ENCODE measurements at places on chromosomes 4 and X. TPM values are rescaled to one million over a fixed set of nuclear protein-coding genes. Genes with fewer than 3 reads are reported as not detected.

DNA sequence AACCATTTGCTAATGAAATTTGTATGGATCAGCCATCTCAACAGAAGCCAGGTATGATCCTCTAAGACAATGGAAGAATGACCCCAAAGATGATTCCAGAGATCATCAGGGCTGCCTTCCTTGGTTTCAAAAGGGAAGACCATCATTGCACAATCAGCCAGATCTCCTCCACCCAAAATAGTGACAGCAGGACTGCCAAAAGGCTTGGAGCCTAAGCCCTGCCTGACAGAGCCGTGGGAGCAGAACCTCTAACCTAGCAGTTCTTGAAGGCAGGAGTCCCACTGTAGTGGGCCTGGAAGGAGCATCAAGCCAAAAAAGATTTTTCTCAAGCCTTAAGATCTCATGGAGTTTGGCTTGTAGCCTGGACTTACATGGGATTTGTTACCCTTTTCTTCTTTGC lies 226.0 kb downstream of the RASL11B start:
- DNase-seq: no peak
- H3K27ac ChIP-seq: no peak overlapping the region
- no peaks in the 10 kb centered on the region for H3K27me3 ChIP-seq
- H3K4me3 ChIP-seq: no peak overlapping the region
- no peaks in the 10 kb centered on the region for H3K4me1 ChIP-seq

- no peak overlapping the region for H3K4me3 ChIP-seq
- H3K36me3 ChIP-seq: no peaks in the 10 kb centered on the region
- H3K27me3 ChIP-seq: no peaks in the 10 kb centered on the region
- no peaks in the 10 kb centered on the region for H3K4me1 ChIP-seq
These were observed 124.1 kb upstream of the MAB21L2 start for GRCh38 chr4:150457802-150458201.

The F8A3 gene
- total RNA-seq: not detected

- no peak overlapping the region for H3K4me3 ChIP-seq
- no peak for DNase-seq
- no peak overlapping the region for H3K27ac ChIP-seq
These were observed 341.2 kb downstream of the TECRL start for GRCh38 chr4:64068096-64068495.

The CD38 gene
- total RNA-seq: not detected

The FRG2 gene
- not detected for total RNA-seq

GRCh38 chr4:72529148-72529822 lies 39.7 kb downstream of the ADAMTS3 start:
- H3K4me3 ChIP-seq: no peak overlapping the region
- no peaks in the 10 kb centered on the region for H3K36me3 ChIP-seq
- no peak for DNase-seq
- H3K4me1 ChIP-seq: no peaks in the 10 kb centered on the region
- H3K27ac ChIP-seq: no peak overlapping the region

The TLR2 gene
- total RNA-seq: 0.12 TPM

DNA sequence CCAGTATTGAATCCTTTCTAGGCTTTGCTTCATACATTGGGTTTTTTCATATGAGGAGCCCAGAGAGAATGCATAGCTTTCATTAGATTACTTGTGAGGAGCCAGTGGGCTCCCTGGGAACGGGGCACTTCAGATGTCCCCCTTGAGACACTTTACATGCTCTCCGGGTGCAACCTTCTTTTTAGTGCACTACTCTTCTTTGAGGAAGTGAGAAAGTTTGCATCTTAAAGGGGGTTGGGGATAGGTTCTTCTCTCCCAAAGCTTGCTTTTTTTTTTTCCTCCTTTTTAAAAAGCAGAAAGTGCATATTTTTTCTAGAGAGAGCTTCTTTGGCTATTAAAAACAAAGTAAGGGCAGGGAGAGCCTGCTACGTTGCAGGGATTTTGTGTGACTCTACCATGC lies 4.3 kb downstream of the HADH start:
- no peak overlapping the region for H3K4me3 ChIP-seq
- no peaks in the 10 kb centered on the region for H3K27me3 ChIP-seq
- no peaks in the 10 kb centered on the region for H3K4me1 ChIP-seq

DNA sequence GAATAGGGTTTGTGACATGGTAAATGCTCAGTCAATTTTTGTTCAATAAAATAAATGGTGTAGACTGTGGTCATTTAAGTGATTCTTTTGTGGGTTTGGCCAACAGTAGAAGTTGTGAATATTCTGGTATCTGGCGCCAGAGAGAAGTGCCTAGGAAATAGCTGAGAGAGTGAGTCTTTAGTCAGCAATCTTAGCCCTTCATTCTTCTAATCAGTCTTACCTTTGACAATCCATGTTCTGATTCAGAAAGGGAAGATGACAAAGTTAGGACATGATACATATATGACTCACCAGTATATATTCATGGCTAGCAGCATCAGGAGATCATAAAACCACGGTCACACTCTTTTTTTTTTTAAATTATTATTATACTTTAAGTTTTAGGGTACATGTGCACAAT lies 141.8 kb upstream of the PCDH18 start:
- no peaks in the 10 kb centered on the region for H3K36me3 ChIP-seq
- H3K27me3 ChIP-seq: no peaks in the 10 kb centered on the region
- no peak overlapping the region for H3K27ac ChIP-seq
- no peak overlapping the region for H3K4me3 ChIP-seq
- no peaks in the 10 kb centered on the region for H3K4me1 ChIP-seq

GRCh38 chr4:53937918-53938317 lies 126.5 kb downstream of the CHIC2 start:
- no peaks in the 10 kb centered on the region for H3K27me3 ChIP-seq
- peak; percentile 74 for DNase-seq
- peaks cover 16% of the 10 kb centered on the region for H3K4me1 ChIP-seq

The NSDHL gene
- total RNA-seq: 22.1 TPM

The BGN gene
- 0.37 TPM for total RNA-seq

DNA sequence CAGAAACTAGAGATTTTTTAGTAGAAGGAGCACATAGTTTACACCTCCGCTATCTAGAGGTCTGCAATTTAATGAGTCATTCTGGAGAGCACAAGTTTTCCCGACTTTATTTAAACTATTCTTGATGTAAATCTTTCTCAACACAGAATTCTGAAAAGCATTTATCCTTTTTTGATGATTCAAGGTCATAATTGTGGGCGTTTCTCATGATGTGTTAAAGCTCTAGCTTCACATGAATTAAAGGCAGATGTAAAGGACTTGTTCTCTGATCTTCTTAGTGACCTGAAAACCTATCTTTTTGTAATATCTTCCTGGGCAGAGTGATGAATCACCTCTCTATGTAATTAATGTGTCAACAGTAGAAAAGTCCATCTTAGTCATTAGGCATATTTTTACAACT lies 128.8 kb downstream of the COMMD8 start:
- H3K27me3 ChIP-seq: peaks cover 6% of the 10 kb centered on the region
- H3K36me3 ChIP-seq: no peaks in the 10 kb centered on the region
- DNase-seq: no peak
- H3K27ac ChIP-seq: no peak overlapping the region
- no peaks in the 10 kb centered on the region for H3K4me1 ChIP-seq

The GYPA gene
- total RNA-seq: not detected

The ATP1B4 gene
- total RNA-seq: not detected

GRCh38 chr4:109699553-109700225 lies 3.6 kb downstream of the CASP6 start:
- DNase-seq: no peak
- no peak overlapping the region for H3K27ac ChIP-seq
- H3K36me3 ChIP-seq: no peaks in the 10 kb centered on the region
- peaks cover 13% of the 10 kb centered on the region for H3K4me1 ChIP-seq
- no peaks in the 10 kb centered on the region for H3K27me3 ChIP-seq
- no peak overlapping the region for H3K4me3 ChIP-seq

The ADAMTS3 gene
- total RNA-seq: not detected

The SYNPO2 gene
- total RNA-seq: 0.93 TPM

- no peak overlapping the region for H3K4me3 ChIP-seq
- H3K36me3 ChIP-seq: no peaks in the 10 kb centered on the region
- no peak overlapping the region for H3K27ac ChIP-seq
These were observed 32.8 kb upstream of the REST start for GRCh38 chr4:56874923-56875322.

- no peaks in the 10 kb centered on the region for H3K36me3 ChIP-seq
- peak; percentile 21 for DNase-seq
- no peaks in the 10 kb centered on the region for H3K27me3 ChIP-seq
- no peaks in the 10 kb centered on the region for H3K4me1 ChIP-seq
- H3K4me3 ChIP-seq: no peak overlapping the region
These were observed 23.7 kb upstream of the PNMA3 start for GRCh38 chrX:153032397-153033118.

DNA sequence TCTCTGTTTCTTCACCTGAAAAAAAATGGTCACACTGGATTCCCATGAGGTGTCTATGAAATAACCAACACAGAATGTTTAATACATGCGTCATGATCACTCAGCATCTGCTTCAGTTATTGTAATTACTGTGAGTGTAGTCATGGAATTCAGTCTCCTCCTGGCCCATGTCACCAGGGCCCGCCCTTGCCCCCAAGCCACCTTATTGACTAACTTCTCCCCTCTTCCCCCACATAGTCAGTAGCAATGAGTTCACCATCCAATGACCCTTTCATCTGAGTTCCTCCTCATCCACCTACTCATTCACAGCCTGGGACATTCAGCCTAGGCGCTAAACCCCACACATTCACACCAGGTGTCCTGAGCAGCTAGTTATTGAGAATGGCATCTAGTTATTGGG lies 15.6 kb downstream of the PNMA6F start:
- no peaks in the 10 kb centered on the region for H3K4me1 ChIP-seq
- no peaks in the 10 kb centered on the region for H3K36me3 ChIP-seq

DNA sequence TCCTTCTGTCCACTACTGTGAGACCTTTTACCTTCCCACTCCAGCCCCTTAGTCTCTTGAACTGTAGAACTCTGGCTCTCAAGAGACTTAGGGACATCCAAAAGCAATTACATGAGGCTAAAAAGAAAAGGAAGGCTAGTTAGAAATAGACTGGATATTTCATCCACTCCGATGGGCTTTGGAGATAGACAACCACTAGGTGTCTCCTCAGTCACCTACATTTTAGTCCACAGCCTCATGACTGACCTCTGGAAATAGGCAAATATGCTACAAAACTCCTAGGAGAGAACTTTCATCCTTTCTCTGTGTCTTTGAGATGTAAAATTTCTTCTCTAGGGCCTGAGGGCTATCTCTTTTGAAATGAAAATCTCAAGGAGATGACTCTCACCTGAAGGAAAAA lies 45.1 kb upstream of the LAMP2 start:
- no peak overlapping the region for H3K27ac ChIP-seq
- peaks cover 2% of the 10 kb centered on the region for H3K4me1 ChIP-seq
- H3K4me3 ChIP-seq: no peak overlapping the region
- DNase-seq: no peak
- no peaks in the 10 kb centered on the region for H3K27me3 ChIP-seq

Data from HCT116 (cell line).